NCI-H187 (cell line): ENCODE measurements at places on chromosomes 2 and 18.

DNA sequence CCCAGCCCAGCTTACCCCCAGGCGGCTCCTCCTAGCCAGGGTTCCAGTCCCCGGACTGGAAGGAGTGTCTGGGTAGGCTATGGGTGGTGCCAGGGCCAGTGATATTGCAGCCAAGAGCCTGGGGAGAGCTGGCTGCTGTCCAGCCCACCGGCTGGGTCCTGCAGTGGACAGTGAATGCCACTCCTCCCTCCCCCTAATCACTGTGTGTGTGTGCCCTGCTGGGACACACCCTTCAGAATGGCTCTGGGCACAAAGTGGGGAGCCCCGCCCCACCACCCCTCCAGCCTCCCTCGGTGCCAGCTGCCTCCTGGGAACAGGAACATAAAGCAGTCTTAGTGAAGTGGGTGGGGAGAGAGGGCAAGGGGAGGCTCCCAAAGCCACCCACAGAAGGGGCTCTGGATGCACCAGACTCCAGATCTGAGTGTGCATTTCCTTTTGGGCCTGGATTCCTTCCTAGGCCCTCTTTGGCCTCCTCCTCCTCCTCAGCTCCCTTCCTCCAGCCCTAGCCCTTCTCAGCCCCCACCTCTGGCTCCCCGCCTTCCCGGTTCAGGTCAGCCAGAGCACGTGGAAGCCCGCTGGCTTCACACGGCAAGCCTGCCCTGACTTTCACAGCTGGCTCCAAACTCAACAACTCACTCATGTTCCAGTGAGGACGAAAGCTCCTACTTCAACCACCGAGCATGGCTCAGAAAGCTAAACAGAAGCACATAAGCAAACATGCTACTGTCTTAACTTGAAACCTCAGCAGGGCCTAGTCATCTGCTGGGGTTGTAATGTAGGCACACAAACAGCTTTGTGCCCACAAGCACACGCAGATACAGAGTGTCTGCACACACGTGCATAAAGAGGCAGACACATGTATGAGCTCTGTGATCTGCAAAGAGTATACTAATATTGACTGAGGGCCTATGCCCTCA is 209.2 kb upstream of the SMAD2 start:
- DNase-seq: no peak

GRCh38 chr2:199419428-199419827 is 38.3 kb downstream of the SATB2 start:
- no peak for DNase-seq

- DNase-seq: no peak
These were observed 55.2 kb downstream of the BCL11A start for GRCh38 chr2:60498127-60498815.

- no peak for DNase-seq
These were observed 366.8 kb downstream of the TGIF1 start for GRCh38 chr18:3816610-3817363.

DNA sequence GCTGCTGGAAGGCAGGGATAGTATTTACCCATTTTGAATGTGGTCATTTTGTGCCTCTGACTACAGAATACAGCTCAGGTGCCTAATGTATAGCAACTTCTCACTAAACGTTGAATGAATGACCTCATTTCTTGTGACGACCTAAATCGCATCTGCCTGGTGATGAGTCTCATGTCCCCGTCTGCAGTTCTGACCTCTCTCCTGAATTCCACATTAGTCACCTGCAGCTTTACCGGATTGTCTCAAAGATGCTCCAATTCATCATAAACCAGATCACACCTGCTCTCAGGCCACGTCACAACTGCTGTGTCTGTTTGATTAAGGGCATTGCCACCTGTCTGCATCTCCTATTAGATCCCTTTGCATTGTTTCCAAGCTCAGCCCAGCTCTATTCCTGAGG is 133.6 kb upstream of the MYT1L start:
- DNase-seq: peak; percentile 34

- no peak for DNase-seq
These were observed 9.9 kb downstream of the TLK1 start for GRCh38 chr2:171150694-171151285.

GRCh38 chr2:17918789-17919188 is 40.3 kb downstream of the KCNS3 start:
- DNase-seq: no peak

GRCh38 chr2:15169326-15170069 is 391.6 kb downstream of the NBAS start:
- DNase-seq: no peak

DNA sequence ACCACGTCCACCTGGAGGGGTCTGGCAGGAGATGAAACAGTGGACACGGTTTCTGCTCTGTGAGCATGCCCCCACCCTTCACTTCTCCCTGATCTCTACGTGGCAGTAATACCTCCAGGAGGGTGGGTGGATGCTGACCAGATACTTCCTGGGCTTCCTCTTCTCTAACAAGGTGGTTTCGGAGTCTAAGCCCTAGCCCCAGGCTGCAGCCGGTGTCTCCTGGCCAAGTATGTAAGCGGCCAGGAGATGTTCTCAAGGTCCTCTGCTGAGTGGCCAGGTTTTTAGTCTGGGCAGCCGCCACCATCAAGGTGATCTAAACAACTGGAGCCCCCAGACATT is 101.8 kb upstream of the ASB18 start:
- no peak for DNase-seq

GRCh38 chr2:39160982-39161381 is 40.1 kb upstream of the SOS1 start:
- DNase-seq: no peak

- no peak for DNase-seq
These were observed 68.5 kb upstream of the WDR75 start for GRCh38 chr2:189372688-189373257.

GRCh38 chr2:102082571-102083392 is 59.8 kb upstream of the IL1R1 start:
- no peak for DNase-seq

GRCh38 chr18:50080316-50080715 is 114.6 kb downstream of the MYO5B start:
- DNase-seq: no peak

- DNase-seq: no peak
These were observed 190.3 kb downstream of the IRS1 start for GRCh38 chr2:226609366-226609765.

- no peak for DNase-seq
These were observed 524.2 kb upstream of the SALL3 start for GRCh38 chr18:78455386-78455785.

- no peak for DNase-seq
These were observed 522.5 kb upstream of the ID2 start for GRCh38 chr2:8159211-8159965.

GRCh38 chr2:135255208-135255607 is 203.1 kb downstream of the RAB3GAP1 start:
- DNase-seq: no peak

GRCh38 chr18:10863026-10863425 is 286.3 kb downstream of the PIEZO2 start:
- DNase-seq: no peak

- no peak for DNase-seq
These were observed 23.9 kb upstream of the GPR155 start for GRCh38 chr2:174510583-174511189.

DNA sequence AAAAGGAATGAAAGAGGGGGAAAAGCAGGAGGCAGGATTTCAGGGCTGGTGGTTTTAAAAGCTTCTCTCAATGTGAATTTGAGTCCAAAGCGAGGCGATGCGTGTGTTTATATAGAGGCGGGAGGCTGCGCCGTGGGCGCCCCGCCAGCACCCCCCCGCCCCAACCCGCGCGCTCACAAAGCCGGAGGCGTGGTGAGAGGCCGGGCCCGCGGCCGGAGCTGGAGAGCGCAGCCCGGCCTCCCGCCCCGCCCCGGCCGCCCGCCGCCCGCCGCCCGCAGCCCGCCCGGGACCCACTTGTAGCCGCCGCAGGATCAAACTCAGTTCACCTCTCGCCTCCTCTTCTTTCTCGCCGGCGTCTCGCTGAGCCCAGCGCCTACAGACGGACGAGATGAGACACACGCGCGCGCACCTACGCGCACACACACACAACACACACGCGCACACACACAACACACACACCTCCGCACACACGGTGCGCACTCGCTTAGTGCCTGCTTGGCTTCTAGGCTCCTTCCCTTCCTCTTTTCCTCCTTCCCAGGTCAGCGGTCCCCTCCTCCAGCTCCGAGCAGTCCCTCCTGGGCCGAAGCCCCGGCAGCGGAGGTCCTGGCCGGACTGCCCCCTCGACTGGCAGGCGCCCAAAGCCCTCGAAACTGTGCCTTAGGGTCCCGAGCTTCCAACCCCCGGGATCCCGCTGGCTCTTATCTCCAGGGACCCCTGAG is 1.3 kb upstream of the CYP26B1 start:
- no peak for DNase-seq

DNA sequence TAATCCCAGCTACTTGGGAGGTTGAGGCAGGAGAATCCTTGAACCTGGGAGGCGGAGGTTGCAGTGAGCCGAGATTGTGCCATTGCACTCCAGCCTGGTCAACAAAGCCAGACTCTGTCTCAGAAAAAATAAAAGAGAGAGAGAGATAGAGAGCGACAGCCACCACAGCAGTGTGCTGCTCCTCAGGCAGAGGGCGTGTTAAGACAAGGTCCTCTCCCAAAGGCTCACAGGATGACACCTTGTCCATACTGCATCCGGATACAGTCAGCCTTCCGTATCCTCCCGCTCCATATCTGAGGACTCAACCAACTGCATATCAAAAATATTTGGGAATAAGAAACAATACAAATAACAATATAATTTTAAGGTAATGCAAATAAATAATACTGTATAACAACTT is 20.1 kb downstream of the ARL4C start:
- DNase-seq: no peak

DNA sequence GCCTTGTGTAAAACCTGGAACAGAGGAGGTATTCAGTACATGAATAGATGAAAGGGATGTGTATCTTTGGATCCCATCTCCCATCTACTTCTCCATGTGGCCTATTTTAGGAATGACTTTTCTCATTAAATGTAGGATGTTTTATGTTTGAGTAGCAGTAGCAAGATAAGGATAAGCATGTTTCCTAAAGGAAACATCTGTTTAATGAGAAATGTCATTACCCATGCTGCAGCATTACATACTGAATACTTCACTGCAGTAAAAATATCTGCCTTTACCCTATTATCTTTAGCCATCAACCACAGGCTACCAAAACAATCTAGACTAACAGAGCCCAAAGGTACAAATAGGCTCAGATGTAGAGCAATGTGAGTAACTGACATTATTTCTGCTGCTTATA is 419.2 kb upstream of the CYRIA start:
- no peak for DNase-seq

DNA sequence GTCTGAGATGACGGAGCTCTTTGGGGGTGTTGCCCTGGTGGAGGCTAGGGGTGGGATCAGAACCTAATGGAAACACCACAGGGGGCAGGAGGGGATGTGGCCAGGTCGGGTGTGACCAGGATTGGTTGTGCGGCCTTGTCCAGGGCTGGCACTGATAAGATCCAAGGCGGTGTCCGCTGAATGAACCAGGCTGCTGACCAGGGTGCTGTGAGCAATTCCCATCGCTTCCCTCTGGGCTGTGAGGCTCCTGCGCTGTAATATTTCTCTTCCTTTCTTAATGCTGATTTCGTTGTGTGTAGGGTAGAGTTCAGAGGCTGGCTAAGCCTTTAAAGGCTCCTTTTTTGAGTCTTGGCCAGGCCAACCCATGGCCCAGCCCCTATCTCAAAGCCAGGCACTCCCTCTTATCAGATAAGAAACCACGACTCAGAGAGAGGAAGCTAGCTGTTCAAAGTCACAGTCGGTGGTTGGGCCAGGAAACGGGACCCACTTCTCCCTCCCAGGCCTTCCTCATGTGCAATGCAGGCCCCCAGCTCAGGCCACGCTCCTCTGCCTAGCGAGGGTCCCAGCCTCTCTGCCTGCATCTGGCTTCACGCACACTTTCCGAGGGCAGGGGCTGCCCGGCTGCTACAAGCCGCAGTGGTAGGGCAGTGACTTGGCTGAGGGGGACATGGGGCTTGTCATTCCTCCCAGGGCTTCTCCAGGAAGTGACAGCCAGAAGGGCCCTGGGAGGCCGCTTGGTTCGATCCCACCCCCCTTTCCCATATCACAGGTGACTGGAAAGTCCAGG is 26.0 kb upstream of the FOSL2 start:
- DNase-seq: no peak

- DNase-seq: no peak
These were observed 246.6 kb upstream of the NCKAP5 start for GRCh38 chr2:133814890-133815289.
